GM23338 (cell line): ENCODE measurements at places on chromosomes 3 and 15. TPM values are rescaled to one million over a fixed set of nuclear protein-coding genes. Genes with fewer than 3 reads are reported as not detected.

DNA sequence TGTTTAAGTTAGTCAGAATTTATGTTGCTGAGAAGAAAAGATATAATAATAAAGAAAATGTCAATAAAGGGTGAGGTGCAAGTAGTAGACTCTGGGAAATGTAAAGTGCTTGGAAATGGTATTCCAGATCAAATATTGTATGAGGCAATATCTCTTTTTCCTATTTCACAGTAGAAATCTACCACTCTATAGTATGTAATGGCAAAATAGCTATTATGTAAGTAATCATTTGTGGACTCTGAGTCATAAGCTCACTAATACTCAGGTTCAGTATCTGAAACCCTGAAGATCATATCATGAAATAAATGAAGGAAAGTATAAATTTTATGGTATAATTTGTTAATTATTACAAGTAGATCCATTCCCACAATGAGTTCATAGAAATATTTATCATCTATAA is 322.1 kb downstream of the PYDC2 start:
- DNase-seq = no peak
- H3K4me1 ChIP-seq = no peaks in the 10 kb centered on the region
- no peaks in the 10 kb centered on the region for H3K36me3 ChIP-seq
- no peak overlapping the region for H3K27ac ChIP-seq
- H3K4me3 ChIP-seq = no peak overlapping the region

DNA sequence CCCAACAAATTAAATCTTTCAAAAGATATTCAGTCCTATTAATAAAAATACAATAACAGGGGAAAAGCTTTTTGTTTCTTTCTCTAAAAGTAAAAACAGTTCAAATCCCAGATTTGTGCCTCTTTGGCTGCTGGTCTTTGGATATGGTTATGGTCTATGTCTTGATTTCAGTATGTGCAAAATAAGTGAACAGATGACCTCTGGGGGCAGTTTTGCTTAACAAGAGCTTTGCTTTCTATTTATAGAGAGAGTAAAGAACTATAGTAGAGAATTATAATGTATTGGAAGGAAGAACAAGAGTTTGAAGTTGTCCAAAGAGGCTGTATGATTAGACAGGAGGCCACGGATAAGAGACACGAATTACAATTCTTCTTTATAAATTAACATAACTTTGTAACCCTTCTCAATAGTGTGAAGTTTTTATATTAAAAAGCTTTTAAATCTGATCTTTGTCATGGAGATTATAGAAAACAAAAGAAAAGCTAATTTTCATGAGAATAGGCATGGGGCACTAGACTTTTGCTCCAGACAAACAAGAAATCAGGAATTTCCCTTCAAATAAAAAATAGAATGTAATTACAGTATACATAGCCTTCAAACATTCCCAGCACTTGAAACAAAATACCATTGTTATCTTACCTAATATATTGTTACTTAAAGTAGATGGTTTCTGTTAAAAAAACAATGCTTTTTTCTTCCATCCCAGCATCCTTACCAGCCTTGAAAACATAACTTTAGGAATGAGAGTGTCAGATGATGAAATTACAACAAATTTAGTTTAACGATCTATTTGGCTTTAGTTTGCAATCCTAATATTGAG is 432.7 kb upstream of the ARHGEF26 start:
- DNase-seq = no peak
- peaks cover 19% of the 10 kb centered on the region for H3K4me1 ChIP-seq
- H3K4me3 ChIP-seq = no peak overlapping the region
- H3K36me3 ChIP-seq = no peaks in the 10 kb centered on the region

GRCh38 chr3:153162513-153163392 is 727 bp downstream of the RAP2B start:
- peak overlapping the region; percentile 96 for H3K4me3 ChIP-seq
- DNase-seq = peak; percentile 56
- peaks cover 24% of the 10 kb centered on the region for H3K4me1 ChIP-seq
- H3K27me3 ChIP-seq = peaks cover 7% of the 10 kb centered on the region; the same call in 1 of the 2 replicates
- H3K27ac ChIP-seq = no peak overlapping the region

Gene ABTB1
- total RNA-seq = 5.0 and 5.7 TPM in 2 replicates

Gene COMMD2
- 55.5 and 55.8 TPM in 2 replicates for total RNA-seq

GRCh38 chr3:8077126-8077525 is 424.5 kb upstream of the LMCD1 start:
- no peak for DNase-seq
- H3K4me1 ChIP-seq = no peaks in the 10 kb centered on the region
- H3K36me3 ChIP-seq = no peaks in the 10 kb centered on the region
- H3K27ac ChIP-seq = no peak overlapping the region

- H3K36me3 ChIP-seq = no peaks in the 10 kb centered on the region
- H3K4me3 ChIP-seq = no peak overlapping the region
- DNase-seq = no peak
- H3K27me3 ChIP-seq = no peaks in the 10 kb centered on the region
- H3K27ac ChIP-seq = no peak overlapping the region
- peaks cover 16% of the 10 kb centered on the region for H3K4me1 ChIP-seq
These were observed 132.6 kb upstream of the LIPC start for GRCh38 chr15:58298879-58299850.

DNA sequence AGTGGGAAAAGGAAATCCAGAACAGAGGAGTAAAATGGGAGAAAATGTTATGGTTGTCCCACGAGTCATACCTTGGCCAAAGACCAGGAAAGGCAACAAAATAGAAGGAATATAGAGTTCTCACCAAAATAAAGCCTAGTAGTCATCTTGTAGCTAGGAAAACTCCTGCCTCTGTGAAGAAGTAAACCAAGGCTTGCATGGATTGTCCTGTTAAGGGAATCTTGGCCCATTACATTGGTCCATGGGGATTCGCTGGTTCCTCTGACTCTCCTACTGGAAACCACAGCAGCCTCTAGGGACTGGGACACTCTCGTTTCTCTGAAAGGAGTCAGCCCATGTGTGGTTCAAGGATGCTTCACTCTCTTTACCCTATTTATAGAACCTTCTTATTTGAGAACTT is 62.9 kb upstream of the FNDC3B start:
- H3K4me1 ChIP-seq = 0 out of 2 replicates have a peak, but pooled peaks cover 7% of the 10 kb centered on the region
- H3K27me3 ChIP-seq = no peaks in the 10 kb centered on the region
- H3K27ac ChIP-seq = no peak overlapping the region

DNA sequence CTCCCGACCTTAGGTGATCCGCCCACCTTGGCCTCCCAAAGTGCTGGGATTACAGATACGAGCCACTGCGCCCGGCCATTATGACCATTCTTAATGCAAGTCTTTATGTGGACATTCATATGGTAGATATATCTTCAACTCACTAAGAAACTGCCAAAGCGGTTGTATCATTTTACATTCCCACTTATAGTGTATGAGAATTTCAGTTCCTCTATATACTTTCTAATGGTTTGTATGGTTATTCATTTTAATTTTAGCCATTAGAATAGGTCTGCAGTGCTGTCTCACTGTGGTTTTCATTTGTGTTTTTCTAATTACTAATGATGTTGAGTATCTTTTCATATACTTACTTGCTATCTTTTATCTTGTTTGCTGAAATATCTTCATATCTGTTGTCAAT is 32.5 kb downstream of the TCF12 start:
- DNase-seq = no peak
- no peaks in the 10 kb centered on the region for H3K36me3 ChIP-seq
- no peak overlapping the region for H3K27ac ChIP-seq
- H3K4me3 ChIP-seq = no peak overlapping the region
- H3K4me1 ChIP-seq = no peaks in the 10 kb centered on the region; the same call in 1 of the 2 replicates

Gene NUP210
- total RNA-seq = 72.7 and 73.9 TPM in 2 replicates

- H3K27ac ChIP-seq = peak overlapping the region; percentile 40; the same call in 1 of the 2 replicates
- no peaks in the 10 kb centered on the region for H3K27me3 ChIP-seq
- H3K36me3 ChIP-seq = no peaks in the 10 kb centered on the region
- no peak for DNase-seq
- H3K4me1 ChIP-seq = peaks cover 75% of the 10 kb centered on the region
These were observed 114.0 kb downstream of the FNDC3B start for GRCh38 chr3:172153335-172153861.

- H3K4me1 ChIP-seq = no peaks in the 10 kb centered on the region
- H3K27ac ChIP-seq = no peak overlapping the region
- H3K4me3 ChIP-seq = no peak overlapping the region
- no peaks in the 10 kb centered on the region for H3K27me3 ChIP-seq
These were observed 23.2 kb upstream of the PIGZ start for GRCh38 chr3:196991581-196992460.

DNA sequence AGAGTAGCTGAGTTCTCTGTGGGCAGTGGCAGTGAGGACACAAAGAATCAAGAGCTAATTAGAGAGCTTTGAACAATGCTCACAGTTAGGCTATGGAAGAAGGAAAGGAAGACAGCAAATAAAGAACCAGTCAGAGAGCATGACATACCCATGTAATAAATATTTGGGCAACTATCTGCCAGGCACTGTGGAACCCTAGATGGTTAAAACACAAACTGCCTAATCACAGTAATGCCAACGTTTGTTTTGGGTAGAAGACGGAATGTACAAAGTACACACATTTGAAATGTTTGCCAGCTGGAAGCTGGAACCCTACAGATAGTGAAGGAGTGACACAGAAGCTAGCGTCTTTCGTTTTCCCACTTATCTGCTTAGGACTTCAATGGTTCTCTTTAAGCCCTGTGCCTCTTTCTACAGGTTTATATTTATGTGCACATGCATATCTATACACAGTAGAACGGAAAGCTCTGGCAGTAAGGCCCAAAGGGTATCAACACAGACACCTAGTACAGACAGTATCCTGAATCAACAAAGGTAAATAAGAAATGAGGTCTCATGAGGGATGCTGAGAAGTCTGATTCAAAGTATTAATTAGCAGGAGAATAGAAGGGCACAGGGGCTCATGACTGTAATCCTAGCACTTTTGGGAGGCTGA is 44.6 kb downstream of the ANKRD28 start:
- no peak overlapping the region for H3K4me3 ChIP-seq
- H3K36me3 ChIP-seq = peaks cover 7% of the 10 kb centered on the region; the same call in 1 of the 2 replicates
- DNase-seq = no peak
- peak overlapping the region; percentile 41; the same call in 1 of the 2 replicates for H3K27ac ChIP-seq
- H3K4me1 ChIP-seq = peaks cover 36% of the 10 kb centered on the region
- H3K27me3 ChIP-seq = no peaks in the 10 kb centered on the region
